Hematopoietic multipotent progenitor cell treated with erythropoietin and hydrocortisone succinate and interleukin-3 and kit ligand, for 15 days (in vitro differentiated cells): ENCODE measurements at places on chromosomes 2 and 18.
A peak's percentile ranks its signal among the peaks of the same experiment; 100 is the strongest.

- no peak for DNase-seq
Observed at GRCh38 chr2:238456970-238457926, 30.5 kb downstream of the ASB1 start.

GRCh38 chr2:172293952-172294351, 133.4 kb upstream of the ITGA6 start:
- no peak for DNase-seq

DNA sequence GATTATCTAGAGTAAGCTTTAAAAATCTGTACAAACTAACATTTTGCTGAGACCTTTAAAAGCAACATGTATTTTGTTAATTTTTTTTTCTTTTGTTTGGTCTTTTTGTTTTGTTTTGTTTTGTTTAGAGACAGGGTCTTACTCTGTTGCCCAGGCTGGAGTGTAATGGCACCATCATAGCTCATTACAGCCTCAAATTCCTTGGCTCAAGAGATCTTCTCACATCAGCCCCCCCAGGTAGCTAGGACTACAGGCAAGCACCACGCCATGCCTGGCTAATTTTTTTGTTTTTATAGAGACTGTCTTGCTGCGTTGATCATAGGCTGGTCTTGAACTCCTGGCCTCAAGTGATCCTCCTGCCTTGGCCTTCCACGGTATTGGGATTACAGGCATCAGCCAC, 23.1 kb downstream of the RBBP8 start:
- no peak for DNase-seq

DNA sequence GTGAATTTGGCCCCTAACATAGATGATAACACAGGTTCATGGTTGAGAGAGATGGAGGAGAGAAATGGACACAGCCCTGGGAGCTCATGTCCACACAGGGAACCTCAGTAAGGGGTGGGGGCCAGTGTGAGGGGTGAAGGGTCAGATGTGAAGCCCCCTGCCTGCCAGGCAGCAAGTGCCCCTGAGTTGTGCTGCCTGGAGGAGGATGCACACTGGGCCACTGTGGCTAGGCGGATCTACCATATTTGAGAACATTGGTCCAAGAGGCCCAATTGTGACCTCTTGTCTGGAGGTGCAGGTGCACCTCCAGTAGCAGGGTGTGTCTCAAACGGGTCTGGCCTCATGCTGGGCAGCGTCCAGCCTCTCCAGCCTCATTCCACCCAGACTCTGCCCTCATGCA, 99.6 kb upstream of the SNTG2 start:
- DNase-seq = no peak

DNA sequence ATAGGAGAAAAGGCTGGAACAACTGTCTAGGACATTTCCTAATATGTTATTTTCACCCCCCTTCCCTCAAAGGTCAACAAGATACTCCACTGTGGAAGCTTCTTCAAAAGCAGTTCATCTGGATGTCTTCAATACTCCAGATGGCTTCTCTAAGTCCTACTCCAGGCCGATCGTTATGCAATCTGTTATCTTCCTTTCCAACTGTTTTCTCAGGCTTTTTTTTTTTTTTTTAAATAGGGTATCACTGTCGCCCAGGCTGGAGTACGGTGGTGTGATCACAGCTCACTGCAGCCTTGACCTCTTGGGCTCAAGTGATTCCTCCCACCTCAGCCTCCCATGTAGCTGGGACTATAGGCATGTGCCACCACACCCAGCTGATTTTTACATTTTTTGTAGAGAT, 26.3 kb downstream of the ATP8B1 start:
- peak; percentile 29 for DNase-seq

DNA sequence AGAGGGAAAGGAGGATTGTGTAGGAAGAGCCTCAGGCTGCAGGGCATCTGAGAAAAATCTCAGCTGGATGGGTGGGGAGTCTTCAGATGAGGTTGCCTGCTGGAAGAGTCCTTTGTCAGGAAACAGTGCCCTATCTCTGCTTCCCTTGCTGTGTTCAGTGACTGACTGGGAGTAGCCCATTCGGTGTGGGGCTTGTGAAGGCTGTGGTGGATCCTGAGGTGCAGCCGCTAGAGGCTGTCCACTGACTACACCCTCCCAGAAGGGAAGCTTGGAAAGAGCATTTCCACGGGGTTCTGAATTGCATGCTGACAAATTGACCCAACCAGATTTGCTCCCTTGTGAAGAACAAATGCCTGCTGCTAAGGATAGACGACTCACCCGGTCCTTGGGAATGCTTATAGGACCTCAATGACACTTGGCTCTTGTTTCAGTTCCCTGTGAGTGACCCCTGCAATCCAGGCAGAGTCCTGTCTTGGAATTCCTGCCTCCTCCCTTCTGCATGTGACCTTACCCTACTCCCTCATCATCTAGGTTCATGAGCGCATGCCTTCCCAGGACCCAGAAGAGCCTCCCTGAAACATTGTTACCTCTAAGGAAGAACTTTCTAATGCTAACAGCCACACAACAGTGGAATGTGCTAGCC, 109.7 kb upstream of the FAM136A start:
- DNase-seq = no peak

GRCh38 chr2:42618116-42618515, 49.7 kb downstream of the MTA3 start:
- DNase-seq = no peak

DNA sequence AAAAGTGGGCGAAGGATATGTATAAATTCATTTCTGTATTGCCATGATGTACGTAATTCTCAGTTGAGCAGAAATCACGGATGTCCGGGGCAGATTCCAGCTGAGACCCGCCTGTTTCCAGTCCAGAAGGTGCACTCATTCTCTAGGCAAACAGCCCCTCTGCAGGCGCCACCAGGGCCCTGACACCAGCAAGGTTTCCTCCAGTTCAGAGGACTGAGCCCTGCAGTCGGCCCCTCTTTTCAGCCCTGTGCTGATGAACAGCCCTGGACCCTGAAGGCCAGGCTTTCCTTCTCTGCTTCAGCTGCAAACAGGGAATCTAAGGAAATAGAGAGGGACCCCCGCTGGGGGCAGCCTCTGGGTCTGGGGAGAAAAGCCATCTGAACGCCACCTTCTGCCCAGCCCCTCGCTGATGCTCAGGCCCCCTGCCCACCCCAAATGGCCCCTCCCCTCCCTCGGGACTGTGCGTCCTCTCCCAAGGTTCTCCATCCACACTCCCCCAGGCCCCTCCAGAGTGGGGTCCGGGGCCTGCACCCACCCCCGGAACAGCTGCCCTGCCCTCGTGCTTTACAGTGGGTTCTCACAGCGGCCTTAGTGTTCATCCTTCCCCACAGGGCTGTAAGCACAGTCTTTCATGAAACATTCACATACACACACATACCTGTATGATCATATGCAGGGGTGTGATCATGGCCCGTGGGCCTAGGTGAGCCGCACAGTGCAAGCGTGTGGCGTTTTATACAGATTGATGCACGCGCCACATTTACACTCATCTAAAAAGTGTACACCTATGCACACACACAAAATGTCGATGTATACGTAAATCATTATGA, 12.1 kb downstream of the COPS9 start:
- DNase-seq = no peak

GRCh38 chr2:198916548-198917080, 541.1 kb downstream of the SATB2 start:
- DNase-seq = no peak

DNA sequence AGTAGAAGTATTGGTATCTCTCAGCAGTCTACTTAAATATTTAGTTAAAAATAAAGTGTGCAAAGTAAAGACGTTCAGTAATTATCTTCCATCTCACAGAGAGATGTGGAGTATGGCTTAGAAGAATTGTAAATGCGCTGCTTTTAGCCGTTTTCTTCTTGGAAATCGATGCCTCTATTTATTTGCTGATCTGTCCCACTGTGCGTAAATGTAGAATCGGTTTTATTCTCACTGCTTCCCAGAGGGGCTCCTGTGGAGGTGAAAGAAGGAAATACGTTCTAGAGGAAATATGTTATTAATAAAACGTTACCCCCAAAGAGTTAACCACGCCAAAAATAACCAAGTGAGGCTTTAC, 1.9 kb downstream of the NPAS2 start:
- DNase-seq = no peak

DNA sequence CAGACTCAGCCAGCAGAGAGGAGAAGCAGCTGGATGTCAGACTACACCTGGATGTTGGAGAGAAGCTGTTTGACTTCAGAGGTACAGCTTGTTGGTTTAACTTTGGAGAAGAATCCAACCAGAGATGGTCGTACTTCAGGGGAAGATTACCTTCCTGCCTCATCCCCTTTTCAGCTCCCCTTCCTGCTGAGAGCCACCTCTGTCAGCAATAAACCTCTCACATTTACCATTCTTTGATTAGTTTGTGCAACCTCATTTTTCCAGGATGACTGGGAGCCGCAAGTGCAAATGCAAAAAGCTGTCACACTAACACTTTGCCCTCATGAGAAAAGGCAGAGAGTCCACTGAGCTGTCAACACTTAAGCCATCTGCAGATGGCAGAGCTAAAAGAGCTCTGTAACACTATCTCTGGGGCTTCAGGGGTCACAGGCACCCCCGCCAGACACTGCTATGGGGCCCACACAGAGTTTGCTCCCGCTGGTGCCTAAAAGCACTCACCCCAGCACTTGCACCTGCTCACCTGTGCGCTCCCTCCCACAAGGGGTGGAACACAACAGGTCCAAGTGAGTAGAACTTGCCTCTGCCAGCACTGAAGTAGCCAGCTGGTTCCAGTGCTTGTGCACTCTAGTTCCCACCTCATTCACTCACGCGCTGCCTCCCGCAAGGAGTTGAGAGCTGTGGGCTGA, 391.7 kb downstream of the METTL4 start:
- DNase-seq = no peak

- no peak for DNase-seq
Observed at GRCh38 chr18:3889121-3889520, 439.1 kb downstream of the TGIF1 start.
